ENCODE measurements at places on chromosomes 1 and 21. TPM values are rescaled to one million over a fixed set of nuclear protein-coding genes. Genes with fewer than 3 reads are reported as not detected.

OPTC gene
- not detected for total RNA-seq

AXDND1 gene
- total RNA-seq: 0.17 TPM

SPRR5 gene
- total RNA-seq: not detected

PLEKHN1 gene
- 0.33 TPM for total RNA-seq

THEM5 gene
- 0.17 TPM for total RNA-seq

CLCA4 gene
- not detected for total RNA-seq
